ENCODE measurements at places on chromosomes 5 and 9.
A peak's percentile ranks its signal among the peaks of the same experiment; 100 is the strongest.

DNA sequence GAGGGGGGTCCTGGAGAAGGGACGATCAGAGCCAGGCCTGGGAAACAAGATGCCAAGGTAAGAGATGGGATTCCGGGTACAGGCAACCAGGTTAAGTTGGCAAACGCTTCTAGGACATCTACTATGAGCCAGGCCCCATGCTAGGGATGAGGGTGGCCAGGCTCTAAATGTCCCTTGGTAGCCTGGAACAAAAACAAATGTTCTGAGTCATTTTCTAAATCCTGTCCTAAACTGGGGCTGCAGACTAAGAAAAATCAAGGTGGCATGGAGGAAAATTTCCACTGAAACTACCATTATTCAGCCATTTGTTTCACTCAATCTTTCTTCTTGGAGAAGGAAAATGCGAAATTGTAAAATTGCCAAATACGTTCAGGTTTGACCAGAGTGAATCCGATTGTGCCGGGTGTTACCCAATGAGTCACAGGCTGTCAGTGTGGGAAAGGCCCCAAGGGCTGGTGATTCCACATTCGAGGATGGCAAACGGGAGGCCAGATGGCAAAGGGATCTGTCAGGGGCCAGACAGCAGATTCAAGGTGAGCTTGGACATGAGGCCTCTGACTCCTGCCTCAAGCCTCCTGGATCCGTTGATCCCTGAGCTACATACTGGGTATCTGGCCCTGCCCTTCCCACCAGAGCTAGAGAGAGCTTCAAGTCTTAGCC, 57.6 kb downstream of the PAX5 start:
- DNase-seq = no peak

DNA sequence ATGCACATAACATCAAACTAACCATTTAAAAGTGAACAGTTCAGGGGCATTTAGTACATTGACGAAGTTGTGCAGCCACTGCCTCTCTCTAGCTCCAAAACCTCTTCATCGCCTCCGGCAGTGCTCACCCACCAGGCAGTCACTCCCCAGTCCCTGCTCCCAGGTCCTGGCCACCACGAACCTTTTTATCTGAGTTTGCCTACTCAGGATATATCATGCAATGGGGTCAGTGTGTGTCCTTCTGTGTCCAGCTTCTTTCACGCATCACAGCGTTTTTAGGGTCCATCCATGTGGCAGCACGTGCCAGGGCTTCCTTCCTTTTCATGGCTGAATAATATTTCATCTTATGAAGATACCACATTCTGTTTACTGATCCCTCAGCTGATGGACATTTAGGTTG, 4.6 kb downstream of the AHRR start:
- no peak for DNase-seq

GRCh38 chr5:103503066-103503465, 59.5 kb downstream of the NUDT12 start:
- no peak for DNase-seq

DNA sequence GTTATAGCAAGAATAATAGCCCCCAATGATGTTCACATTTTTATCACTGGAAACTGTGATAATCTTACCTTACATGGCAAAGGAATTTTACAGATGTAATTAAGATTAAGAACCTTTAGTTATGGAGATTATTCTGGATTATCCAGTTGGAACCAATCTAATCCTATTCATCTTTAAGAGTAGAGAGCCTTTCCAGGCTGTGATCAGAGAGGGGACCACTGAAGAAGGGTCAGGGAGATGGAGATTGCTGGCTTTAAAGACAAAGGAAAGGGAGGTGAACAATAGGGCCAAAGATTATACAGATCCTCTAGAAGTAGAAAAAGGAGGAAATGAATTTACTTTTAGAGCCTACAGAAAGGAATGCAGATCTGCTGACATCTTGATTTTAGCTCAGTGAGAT, 253.5 kb upstream of the GRIN3A start:
- DNase-seq = no peak

- no peak for DNase-seq
These were observed 332.7 kb downstream of the PRDM9 start for GRCh38 chr5:23840083-23840482.

GRCh38 chr5:92574023-92574422, 1007.0 kb downstream of the NR2F1-AS1 start:
- DNase-seq = no peak

DNA sequence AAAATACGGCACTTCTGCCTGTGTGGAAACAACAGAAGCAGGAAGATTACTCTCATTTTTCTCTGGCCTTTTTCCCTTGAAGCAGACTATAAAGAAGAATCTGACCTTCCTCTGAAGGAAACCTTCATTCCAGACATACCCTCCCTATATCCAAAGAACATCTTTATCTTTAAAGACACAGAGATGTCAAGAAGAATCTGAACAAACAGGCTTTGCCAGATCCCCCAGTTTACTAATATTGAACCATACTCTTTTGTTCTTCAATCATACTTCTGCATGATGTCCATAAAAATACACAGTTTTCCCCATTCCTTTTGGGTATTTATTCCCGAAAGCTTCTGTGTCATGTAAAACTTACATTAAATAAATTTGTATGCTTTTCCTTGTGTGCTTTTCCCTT, 225.8 kb downstream of the MAT2B start:
- no peak for DNase-seq

DNA sequence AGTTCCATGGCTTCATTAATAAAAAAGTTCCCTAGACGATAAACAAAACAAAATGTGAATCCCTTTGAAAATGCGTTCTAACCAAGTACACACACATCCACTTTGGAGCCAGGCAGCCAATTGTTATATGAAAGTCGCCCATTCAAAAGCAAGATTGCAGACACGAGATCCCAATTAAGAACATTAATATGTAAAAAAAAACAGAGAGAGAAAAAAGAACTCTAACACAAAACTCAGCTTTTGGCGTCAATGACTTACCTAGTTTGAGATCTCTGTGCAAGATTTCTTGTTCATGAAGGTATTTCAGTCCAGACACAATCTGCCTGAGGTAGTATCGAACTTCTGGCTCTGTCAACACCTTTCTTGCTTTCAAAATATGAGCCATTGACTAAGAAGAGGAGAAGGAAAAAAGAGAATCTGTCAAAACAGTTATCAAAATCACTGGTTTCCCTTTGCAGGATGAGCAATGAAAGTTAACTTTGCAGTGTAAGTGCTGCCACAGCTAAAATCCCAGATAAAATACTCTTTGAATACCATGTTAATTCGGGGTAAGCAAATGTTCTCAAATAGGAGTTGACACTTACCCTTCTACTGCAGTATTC, 1.6 kb downstream of the PLK2 start:
- no peak for DNase-seq

- DNase-seq = no peak
These were observed 405.5 kb downstream of the KIF4B start for GRCh38 chr5:155418960-155419579.

GRCh38 chr9:112753725-112754124, 3.2 kb downstream of the SNX30 start:
- DNase-seq = no peak

DNA sequence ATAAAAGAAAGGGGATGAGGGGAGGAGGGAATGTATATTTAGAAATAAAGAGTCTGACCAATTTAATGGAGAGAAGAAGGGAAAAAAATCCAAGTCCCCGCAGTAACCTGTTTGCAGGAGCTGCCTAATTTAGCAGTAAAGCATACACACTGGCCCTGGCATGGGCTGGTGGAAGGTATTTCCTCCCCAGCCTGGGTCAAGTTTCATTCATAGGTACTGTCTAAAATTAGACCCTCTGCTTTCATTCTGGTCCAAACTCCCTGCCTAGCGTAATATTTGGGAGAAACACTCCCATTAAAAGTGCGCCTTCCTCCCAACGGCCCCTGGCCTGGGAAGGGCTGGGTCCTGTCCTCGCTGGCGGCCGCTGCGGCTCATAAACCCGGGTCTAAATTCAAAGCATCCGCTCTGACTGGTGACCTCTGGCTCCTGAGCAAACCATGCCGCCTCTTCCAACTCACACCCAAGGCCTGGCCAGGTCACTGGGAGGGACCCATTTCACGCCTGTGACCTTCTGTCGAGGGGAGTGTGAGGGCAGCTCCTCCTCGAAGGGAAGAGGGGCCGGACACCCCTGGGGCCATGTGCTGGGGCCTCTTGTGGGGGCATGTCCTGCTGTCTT, 123.2 kb downstream of the FGF18 start:
- no peak for DNase-seq

DNA sequence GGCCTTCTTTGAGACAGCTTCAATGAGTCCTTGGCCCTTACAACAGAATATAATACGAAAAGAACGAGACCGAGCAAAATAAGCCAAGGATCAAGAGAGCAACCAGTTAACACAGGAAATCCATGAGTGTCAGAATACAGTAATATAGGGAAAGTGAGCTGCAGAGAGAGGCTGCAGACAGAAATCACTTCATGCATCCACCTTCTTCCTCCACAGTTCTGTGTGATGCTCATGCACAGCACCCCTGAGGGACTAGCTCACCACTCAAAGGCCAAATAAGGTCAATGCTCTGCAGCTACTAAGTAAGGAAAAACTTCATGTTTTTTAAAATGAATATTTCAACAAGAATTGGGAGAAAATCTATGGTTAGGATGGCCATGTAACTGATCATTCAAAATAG, 257.1 kb downstream of the MCTP1 start:
- DNase-seq = no peak

DNA sequence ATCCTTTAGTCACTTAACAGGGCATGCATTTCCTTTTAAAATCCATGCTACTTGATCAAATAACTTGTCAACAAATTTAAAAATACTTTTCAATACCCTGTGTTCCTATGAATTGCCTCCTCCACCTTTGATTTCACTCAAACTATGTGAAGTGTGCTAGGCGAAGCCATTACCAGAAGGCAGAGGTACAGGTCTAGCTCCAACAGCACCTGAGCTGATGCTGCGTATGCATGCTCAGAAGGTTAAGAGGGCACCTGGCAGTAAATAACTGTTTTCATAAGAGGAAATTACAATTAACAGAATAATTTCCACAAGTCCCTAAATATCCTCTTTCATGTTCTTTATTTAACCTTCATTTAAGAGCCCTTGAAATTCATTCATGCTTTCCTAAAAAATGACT, 251.8 kb downstream of the EFNA5 start:
- no peak for DNase-seq

DNA sequence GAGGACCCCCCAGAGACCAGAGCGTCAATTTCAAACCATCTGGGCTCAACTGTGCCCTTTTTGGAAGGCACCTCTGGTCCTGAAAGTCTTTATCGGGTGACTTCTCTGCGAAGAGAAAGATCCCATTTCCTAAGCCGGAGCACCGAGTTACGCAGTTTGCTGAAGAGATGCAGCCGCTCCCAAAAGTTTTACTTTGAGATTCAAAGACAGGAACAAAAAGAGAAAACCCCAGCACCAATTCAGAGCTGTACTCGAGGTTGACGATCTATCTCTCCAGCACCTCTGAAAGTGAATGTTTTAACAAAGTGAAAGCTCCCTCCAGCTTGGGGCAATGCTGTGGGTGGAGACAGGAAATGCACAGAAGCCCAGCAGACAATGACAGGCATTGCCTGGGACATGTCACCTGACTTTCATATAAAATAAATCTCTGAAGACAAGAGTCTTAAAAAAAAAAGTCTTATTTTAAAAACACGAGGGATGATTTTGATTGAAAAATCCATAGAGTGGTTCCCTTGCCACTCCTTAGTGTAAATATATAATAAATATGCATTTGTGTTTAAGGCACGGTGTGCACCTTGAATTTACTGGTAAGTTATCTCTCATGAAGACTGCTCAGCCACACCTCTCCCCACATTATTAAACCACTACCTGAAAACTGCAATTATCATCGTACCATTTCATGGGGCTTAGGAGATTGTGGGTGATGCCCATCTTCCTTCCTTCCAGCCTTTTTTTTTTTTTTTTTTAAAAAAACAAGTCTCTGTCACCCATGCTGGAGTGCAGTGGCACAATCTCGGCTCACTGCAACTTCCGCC, 79.9 kb downstream of the FNBP1 start:
- DNase-seq = peak; percentile 78

DNA sequence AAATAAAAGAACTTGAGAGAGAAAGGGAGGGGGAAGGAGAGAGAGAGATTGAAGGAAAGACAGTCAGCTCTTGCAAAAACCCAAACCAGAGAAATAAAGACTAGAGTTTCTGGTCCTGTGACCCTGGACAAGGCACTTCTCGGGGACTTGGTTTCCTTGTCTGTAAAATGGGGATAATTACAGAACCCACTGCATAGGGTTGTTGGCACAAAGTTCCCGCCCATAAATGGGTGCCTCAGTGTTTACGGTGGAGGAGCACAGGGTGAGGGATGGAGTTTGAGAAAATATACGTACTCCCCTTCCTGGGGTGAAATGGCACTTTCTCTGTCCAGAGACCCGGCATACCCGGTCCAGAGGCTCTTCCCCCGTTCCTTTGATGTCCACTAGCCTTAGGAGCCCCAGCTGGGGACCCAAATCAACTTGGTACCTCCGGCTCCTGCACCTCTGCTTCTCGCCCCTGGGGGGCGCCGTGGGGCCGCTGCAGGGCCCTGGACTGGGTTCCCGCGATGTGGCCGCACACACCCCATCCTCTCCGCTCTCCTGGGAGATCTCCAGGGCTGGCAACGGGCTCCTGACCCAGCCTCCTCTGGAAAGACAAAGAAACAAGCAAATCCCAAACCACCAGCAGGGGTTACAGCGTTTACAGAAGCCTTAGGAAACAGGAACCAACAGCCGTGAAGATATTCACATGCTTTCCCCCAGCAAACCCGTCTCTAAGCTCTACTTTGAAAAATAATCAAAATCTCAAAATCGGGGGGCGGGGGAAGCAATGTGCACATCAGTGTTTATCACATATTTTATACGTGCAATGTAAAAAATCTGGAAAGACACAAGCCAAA, 26.3 kb downstream of the PTGES start:
- DNase-seq = peak; percentile 47

- no peak for DNase-seq
These were observed 1.9 kb downstream of the GPSM1 start for GRCh38 chr9:136329211-136329627.

GRCh38 chr5:96385538-96385937, 47.5 kb downstream of the PCSK1 start:
- DNase-seq = no peak

DNA sequence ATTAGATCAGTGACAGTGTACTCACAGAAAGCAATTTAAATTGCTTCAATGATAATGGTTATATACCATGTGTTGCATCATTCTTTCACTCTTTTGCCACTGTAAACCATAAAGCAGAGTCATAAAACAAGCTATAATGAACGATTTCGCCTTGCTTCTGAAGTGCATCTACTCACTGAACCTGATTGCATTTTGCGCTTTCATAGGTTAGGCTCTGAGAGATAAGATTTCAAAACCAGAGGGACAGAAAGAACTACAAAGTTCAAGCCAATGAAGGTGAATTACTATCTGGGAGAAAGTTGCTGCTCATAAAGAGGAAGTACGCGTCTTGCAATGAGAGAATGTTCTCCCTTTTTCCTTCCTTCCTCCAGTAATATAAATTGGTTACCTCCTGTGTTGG, 412.7 kb downstream of the CETN3 start:
- no peak for DNase-seq

DNA sequence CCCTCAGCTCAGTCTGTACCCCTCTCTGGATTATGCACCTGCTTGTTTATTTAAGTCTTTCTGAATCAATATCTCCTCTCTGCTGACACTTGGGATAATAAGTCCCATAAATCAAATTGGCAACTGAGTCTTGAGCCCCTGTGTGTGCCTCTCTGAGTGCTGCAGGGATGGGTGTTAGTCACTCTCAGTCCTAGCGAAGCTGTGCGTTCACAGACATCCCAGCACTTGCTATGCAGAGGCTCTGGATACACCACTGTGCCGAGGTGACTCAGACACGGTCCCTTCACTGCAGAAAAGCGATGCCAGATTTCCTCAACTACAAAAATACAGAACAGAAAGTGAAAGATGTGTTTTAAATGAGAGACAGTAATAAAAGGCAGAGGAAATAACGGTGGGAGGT, 4.1 kb upstream of the KCNMB1 start:
- DNase-seq = no peak
